Activated naive CD4-positive, alpha-beta T cell treated with Interleukin-2 at 50 U/mL for 16 hours (primary cell): ENCODE measurements at places on chromosomes 1 and 21.

- no peak for DNase-seq
These were observed 16.6 kb upstream of the DR1 start for GRCh38 chr1:93328809-93329760.

GRCh38 chr1:197599789-197600188, 175.5 kb downstream of the DENND1B start:
- no peak for DNase-seq

GRCh38 chr1:218415726-218416125, 70.6 kb downstream of the TGFB2 start:
- no peak for DNase-seq

GRCh38 chr21:42291003-42291750, 24.0 kb downstream of the TFF3 start:
- no peak for DNase-seq

DNA sequence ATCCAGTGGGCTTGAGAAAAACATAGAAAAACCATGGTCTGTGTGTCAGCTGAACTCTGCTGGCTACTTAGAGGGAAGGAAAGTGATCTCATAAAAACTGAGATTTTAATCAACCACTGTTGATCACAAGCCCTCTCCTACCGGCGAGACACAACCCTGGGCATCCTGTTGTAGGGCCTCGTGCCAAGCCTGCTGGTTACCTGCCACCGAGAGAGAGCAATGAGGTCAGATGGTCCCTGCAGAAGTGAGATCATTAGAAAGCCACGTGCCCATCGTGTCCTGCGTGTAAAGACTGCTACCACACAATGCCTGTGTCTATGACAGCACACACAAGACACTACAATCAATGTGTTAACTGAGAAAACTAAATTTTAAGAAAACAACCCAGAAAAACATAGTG, 41.7 kb upstream of the GPR153 start:
- no peak for DNase-seq

- no peak for DNase-seq
These were observed 69.1 kb downstream of the DISC1 start for GRCh38 chr1:231695439-231696255.

GRCh38 chr1:221025956-221026355, 146.7 kb downstream of the HLX start:
- no peak for DNase-seq

DNA sequence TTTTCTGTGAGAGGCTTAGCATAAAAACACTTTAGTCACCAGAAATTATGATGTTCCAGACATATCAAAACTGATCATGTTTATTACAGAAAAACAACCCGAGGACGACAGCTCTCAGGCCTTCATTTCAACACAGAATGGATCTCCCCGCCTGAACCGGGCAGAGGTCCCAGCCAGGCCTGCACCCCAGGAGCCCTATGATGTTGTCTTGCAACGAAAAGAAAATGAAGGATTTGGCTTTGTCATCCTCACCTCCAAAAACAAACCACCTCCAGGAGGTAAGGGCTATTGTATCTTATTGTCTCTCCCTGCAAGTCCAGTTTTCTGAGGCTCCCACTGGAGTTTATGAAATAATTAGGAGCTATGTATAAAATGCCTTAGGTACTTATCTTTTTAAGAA, 105.5 kb downstream of the PHTF1 start:
- no peak for DNase-seq

- peak; percentile 43 for DNase-seq
These were observed 488 bp downstream of the SLC35D1 start for GRCh38 chr1:67053535-67053784.

GRCh38 chr1:58841455-58841854, 57.6 kb upstream of the JUN start:
- DNase-seq = no peak

DNA sequence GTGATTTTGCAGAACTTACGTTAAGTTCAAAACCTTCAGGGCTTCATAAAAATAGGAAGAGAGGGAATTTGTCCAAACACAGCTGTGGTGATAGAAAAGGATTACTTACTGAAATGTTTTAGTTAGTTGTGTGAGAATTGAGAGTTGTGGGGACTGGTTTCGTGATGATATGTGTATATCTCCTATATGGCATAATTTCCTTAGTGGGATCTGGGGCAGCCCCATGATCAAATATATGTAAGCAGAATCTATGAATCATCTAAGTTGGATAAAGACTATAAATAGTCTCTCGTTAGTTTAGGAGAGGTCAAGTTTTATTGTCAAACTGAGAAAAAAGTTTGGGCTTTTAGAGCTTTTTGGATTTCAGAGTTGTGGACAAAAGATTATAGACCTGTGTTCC, 14.9 kb downstream of the MTR start:
- no peak for DNase-seq

GRCh38 chr21:31624961-31625491, 34.5 kb upstream of the SOD1 start:
- DNase-seq = no peak

- no peak for DNase-seq
These were observed 207.1 kb downstream of the SLC35F3 start for GRCh38 chr1:234111458-234112142.

GRCh38 chr1:41006942-41007865, 14.3 kb downstream of the SLFNL1 start:
- DNase-seq = no peak

GRCh38 chr1:201265756-201266155, 17.6 kb upstream of the PKP1 start:
- no peak for DNase-seq

DNA sequence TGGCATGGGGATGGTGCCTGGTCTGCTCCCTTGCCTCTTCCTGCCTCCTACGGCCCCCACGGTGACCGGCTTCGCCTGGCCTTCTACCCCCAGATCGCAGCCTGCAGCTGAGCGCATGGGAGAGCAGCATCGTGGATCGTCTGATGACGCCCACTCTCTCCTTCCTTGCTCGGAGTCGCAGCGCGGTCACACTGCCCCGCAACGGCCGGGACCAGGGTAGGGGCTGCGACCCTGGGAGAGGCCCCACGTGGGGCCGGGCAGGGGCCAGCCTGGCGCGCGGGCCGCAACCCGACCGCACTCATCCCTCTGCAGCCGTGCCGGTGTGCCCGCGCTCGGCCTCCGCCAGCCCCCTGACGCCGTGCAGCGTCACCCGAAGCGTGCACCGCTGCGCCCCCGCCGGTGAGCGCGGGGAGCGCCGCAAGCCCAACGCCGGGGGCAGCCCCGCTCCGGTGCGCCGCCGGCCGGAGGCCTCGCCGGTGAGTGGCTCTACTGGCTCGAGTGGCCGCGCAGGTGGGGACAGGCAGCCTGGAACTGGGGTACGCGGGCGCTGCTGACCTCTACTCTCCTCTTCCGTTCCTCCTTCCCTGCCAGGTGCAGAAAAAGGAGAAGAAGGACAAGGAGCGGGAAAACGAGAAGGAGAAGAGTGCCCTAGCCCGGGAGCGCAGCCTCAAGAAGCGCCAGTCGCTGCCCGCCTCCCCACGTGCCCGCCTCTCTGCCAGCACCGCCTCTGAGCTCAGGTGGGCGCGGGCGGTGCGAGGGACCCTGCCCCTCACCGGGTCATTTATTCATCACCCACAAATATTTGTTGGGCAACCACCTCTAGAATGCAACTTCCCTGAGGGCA, 20.4 kb downstream of the MAP7D1 start:
- no peak for DNase-seq

GRCh38 chr1:7050751-7051665, 265.8 kb downstream of the CAMTA1 start:
- no peak for DNase-seq

GRCh38 chr1:1292442-1292779, 12.2 kb downstream of the SCNN1D start:
- no peak for DNase-seq

GRCh38 chr1:47692196-47692595, 254.4 kb downstream of the FOXD2 start:
- DNase-seq = no peak

DNA sequence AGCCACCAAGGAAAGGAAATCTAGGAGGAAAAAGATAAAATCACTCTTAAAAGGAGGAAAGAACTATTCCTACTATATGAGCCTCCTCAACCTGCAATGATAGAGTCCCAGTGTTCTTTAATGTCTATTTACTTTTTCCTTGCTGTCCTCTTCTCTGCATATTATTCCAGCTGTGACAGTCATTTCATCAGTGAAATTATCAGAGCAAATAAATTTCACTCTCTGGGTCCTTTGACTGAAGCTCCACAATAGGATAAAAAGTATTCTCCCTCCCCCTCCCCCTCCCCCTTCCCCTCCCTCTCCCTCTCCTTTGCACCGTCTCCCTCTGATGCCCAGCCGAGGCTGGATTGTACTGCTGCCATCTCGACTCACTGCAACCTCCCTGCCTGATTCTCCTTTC, 107.5 kb upstream of the DPT start:
- no peak for DNase-seq

- DNase-seq = no peak
These were observed 13.6 kb downstream of the KRTAP10-1 start for GRCh38 chr21:44526096-44526997.

DNA sequence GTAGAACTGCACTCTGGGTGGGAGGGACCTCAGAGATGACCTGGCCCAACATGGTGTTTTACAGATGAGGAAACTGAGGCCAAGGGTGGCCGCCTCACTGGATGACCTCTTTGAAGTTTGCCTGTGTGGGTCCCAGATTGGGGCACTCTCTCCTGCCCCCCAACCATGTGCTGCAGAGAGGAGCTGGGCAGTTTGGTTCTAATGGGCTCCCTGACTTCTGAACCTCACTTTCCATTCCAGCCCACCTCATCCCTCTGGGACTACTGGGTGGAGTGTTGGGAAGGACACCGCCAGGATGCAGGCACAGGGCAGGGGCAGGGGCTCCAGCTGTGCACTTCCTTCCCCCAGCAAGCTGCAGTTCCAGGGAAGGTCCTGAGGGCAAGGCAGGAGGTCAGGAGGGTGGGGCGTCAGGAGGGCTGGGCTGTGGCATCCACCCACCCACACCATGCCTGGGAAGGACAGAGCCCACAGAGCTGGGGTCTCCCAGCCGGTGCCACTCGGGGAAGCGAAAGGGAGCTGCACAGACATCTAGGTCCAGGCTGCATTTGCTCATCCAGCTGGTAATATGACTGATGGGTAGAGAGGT, 10.3 kb upstream of the EPS8L3 start:
- no peak for DNase-seq

- DNase-seq = no peak
These were observed 7.1 kb upstream of the TMEM61 start for GRCh38 chr1:54973205-54973921.

DNA sequence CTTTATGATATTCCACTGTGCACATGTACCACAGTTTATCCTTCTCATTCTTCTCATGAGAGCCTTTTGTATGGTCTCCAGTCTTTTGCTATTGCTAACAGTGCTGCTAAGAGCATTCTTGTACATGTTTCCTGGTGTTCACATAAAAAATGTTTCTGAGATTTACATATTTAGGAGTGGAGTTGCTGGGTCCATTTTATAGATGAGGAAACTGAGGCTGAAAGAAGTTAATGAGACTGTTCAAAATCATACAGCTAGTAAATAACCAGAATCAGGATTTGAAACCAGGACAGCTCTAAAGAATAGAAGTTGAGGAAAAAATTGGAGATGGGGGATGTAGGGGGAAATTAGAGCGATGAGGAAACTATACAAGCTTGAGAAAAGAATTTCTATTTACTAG, 27.8 kb upstream of the RGS16 start:
- DNase-seq = no peak

DNA sequence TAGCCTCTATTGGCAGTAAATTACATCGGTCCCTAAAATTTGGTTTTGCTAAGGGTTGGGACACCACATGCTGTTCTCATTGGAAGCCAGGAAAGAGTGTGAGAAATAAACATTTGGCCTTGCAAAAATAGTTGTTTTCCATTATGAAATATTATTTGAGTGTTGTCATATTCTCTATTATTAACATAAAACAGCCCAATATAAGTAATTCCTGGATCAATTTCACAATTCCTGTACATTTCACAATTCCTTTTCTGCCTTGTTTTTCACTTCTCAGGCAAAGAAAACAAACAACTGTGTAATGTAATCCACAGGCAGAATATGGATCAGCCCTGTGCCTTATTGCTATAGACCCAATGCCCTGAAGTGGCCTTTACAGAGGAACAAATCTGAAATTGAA, 40.5 kb downstream of the C1orf87 start:
- no peak for DNase-seq

DNA sequence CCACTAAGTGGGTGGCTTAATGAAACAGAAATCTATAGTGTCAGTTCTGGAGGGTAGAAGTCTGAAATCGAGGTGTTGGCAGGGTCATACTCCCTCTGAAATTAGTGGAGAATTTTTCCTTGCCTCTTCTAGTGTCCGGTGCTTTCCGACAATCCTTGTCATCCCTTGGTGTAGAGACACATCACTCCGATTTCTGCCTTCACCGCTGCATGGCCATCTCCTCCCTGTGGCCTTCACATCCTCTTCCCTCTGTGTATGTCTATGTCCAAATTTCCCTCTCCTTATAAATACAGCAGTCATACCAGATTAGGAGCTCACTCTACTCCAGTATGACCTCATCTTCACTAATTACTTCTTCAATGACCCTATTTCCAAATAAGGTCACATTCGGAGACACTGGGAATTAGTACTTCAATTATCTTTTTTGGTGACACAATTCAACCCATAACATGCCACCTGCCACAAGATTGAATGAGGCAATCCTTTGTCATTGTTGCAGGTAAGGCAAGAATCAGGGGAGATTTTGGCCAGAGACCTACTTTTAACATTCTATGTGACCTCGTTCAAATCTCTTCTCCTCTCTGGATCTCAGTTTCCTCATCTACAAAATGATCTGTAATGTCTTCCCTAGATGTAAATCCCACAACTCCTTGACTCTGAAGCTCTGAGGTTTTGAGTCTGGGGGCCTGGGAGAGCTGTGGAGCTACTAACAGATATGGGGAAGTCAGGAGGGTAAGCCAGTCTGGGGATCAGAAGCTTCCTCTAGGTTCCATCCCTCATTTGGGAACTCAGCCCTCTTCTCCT, 16.1 kb downstream of the NAV1 start:
- no peak for DNase-seq

GRCh38 chr1:204331275-204331674, 28.5 kb downstream of the PLEKHA6 start:
- no peak for DNase-seq
